ENCODE measurements at places on chromosomes 11 and 22. TPM values are rescaled to one million over a fixed set of nuclear protein-coding genes. Genes with fewer than 3 reads are reported as not detected.

GRCh38 chr22:26406118-26406517 is 22.9 kb upstream of the ASPHD2 start:
- no peak overlapping the region for H3K27ac ChIP-seq
- peaks cover 67% of the 10 kb centered on the region for H3K27me3 ChIP-seq
- H3K4me3 ChIP-seq: no peak overlapping the region
- H3K36me3 ChIP-seq: no peaks in the 10 kb centered on the region
- no peaks in the 10 kb centered on the region for H3K4me1 ChIP-seq

DNA sequence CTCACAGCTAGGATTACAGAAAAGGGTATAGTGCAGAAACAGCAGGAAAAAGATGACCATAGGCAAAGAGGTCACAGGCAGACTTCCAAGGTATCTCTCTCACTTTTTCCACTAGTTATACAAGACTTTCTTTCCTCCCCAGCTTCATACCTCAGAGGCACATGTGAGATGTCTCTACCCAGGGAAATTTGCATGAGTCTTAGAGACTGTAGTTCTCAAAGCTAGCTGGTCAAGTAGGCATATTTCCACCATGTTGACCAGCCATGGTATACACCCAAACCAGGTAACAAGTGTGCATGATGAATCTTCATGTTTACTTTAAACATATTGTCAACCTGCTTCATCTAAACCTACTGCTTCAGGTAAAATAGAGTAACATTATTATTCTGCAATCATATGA is 27.9 kb downstream of the PRMT3 start:
- H3K27me3 ChIP-seq: no peaks in the 10 kb centered on the region
- ATAC-seq: no peak
- no peaks in the 10 kb centered on the region for H3K4me1 ChIP-seq

GRCh38 chr11:132111838-132112237 is 741.4 kb downstream of the NTM start:
- H3K36me3 ChIP-seq: no peaks in the 10 kb centered on the region
- H3K27ac ChIP-seq: peak overlapping the region; percentile 47
- no peak overlapping the region for H3K4me3 ChIP-seq

- no peaks in the 10 kb centered on the region for H3K36me3 ChIP-seq
- no peak overlapping the region for H3K27ac ChIP-seq
- no peak overlapping the region for H3K4me3 ChIP-seq
- H3K27me3 ChIP-seq: no peaks in the 10 kb centered on the region
- ATAC-seq: no peak
Measured at GRCh38 chr11:80495116-80495515, 1054.3 kb upstream of the TENM4 start.

- H3K27me3 ChIP-seq: no peaks in the 10 kb centered on the region
- no peaks in the 10 kb centered on the region for H3K4me1 ChIP-seq
- H3K4me3 ChIP-seq: no peak overlapping the region
- H3K36me3 ChIP-seq: no peaks in the 10 kb centered on the region
- ATAC-seq: no peak
- no peak overlapping the region for H3K27ac ChIP-seq
Measured at GRCh38 chr11:8032576-8033304, 45.6 kb downstream of the EIF3F start.

GRCh38 chr11:78685156-78685555 is 110.5 kb upstream of the NARS2 start:
- H3K4me1 ChIP-seq: no peaks in the 10 kb centered on the region
- H3K27me3 ChIP-seq: no peaks in the 10 kb centered on the region
- H3K4me3 ChIP-seq: no peak overlapping the region
- no peaks in the 10 kb centered on the region for H3K36me3 ChIP-seq
- no peak for ATAC-seq

- no peak for ATAC-seq
- H3K4me1 ChIP-seq: no peaks in the 10 kb centered on the region
- H3K27me3 ChIP-seq: peaks cover 78% of the 10 kb centered on the region
- H3K27ac ChIP-seq: no peak overlapping the region
- no peaks in the 10 kb centered on the region for H3K36me3 ChIP-seq
- H3K4me3 ChIP-seq: no peak overlapping the region
Measured at GRCh38 chr11:64489831-64490441, 101.1 kb upstream of the SLC22A12 start.

DNA sequence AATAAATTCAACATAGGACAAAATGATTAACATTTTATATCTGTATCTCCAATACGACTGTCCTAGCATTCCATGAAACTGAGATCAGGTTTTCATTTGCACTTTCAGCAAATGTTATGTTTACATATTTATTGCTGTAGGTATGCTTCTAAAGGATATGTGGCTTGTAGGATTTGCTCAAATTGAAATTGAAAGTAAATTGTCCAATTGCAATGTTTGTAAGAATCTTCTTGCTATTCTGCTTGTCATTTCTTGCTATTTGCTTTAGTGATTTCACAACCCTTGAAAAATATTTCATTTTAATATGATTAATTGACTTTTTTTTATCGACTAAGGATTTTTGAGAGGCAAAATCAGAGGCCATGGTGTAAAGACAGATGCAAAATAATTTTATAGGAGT is 904.2 kb upstream of the RAG2 start:
- no peak overlapping the region for H3K4me3 ChIP-seq
- H3K27me3 ChIP-seq: no peaks in the 10 kb centered on the region
- no peak for ATAC-seq
- H3K36me3 ChIP-seq: no peaks in the 10 kb centered on the region
- no peak overlapping the region for H3K27ac ChIP-seq
- H3K4me1 ChIP-seq: no peaks in the 10 kb centered on the region

DNA sequence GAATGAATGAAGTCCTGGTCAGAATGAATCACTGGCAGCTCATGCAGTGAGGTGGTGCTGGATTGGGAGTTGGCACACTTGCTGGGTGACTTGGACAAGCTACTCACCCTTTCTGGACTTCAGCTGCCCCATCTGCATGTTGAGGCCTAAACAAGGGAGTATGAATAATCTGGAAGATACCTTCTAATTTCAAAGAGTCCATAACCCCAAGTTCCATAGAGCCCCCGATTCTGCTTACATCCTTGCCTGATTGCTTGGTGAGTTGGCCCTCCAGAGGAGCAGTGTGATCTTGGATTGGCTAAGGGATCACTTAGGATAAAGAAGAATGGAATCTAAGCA is 18.3 kb upstream of the ACCSL start:
- no peaks in the 10 kb centered on the region for H3K36me3 ChIP-seq
- peaks cover 39% of the 10 kb centered on the region for H3K4me1 ChIP-seq
- ATAC-seq: no peak
- no peaks in the 10 kb centered on the region for H3K27me3 ChIP-seq

DNA sequence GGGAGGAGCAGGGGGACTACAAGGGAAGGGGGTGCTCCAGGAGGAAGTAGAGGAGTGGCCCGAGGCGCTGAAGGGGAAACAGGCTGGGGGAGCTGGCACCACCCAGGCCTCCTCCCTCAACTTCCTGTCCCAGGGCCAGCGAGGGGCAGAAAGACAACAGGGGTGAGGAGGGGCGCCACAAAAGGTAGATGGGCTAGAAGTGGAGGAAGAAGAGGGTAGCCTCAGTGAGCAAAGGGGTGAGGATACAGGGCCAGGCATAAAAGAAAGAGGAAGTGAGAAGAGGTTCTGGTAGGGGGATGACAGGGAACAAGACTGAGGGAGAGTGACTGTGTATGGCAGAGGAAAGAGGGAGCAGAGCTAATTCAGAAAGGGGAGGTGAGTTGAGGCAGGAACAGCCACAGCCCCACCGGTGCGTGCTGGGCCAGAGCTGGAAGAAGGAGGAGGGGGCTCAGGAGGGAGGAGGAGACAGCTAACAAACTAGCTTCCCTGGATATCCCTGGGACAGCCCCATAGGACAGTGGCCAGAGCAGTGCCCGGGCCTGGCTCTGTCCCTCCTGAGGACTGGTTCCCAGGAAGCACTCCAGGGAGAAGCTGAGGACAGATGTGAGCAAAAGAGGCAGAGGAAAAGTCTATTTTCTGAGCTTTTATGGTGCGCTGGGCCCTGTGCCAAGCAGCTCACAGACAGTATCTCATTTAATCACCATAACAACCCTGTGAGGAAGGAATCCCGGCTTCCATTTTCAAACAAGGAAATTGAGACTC is 8.5 kb downstream of the DCHS1 start:
- H3K27ac ChIP-seq: no peak overlapping the region
- peaks cover 50% of the 10 kb centered on the region for H3K4me1 ChIP-seq
- no peak overlapping the region for H3K4me3 ChIP-seq
- no peaks in the 10 kb centered on the region for H3K27me3 ChIP-seq

- H3K27ac ChIP-seq: peak overlapping the region; percentile 95
- H3K27me3 ChIP-seq: no peaks in the 10 kb centered on the region
- peaks cover 3% of the 10 kb centered on the region for H3K4me1 ChIP-seq
- H3K36me3 ChIP-seq: peaks cover 7% of the 10 kb centered on the region
Measured at GRCh38 chr22:20979243-20979809, 2.8 kb upstream of the LZTR1 start.

- no peak overlapping the region for H3K4me3 ChIP-seq
- no peaks in the 10 kb centered on the region for H3K36me3 ChIP-seq
- peaks cover 28% of the 10 kb centered on the region for H3K4me1 ChIP-seq
- ATAC-seq: no peak
- H3K27ac ChIP-seq: no peak overlapping the region
- no peaks in the 10 kb centered on the region for H3K27me3 ChIP-seq
Measured at GRCh38 chr22:39367035-39367434, 17.2 kb downstream of the SYNGR1 start.

DNA sequence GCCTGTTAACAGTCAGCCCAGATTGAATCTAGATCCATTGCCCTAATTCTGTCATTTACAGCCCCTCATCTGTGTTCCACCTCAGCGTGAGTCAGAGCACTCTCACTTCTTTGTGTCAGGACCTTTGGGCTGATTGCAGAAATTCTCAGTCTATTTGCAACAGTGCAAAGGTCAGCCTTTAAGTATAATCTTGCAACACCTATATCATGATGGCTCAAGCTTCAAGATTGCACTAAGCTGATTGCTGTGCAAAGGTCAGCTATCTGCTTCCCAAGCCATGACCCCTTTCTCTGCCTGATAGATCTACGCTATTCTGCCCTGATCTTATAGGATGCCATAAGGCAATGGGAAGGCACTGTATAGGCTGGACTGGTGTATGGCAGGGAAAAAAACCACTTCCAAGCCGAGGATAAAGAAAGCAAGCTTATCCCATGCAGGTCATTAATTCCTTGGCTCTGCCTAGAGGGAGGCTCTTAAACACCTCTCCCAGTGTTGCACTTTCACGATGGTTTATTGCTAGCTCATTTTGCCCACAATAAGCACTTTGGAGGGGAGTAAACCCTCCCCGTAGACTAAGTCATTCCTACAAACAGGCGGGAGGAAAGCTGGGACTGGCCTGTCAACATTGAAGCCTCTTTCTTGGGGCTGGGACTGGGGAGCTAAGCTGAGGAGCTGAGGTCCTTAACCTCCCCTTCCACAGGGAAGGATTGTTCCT is 100.6 kb downstream of the RRAS2 start:
- H3K4me1 ChIP-seq: peaks cover 19% of the 10 kb centered on the region
- no peaks in the 10 kb centered on the region for H3K36me3 ChIP-seq
- H3K27ac ChIP-seq: no peak overlapping the region
- peaks cover 5% of the 10 kb centered on the region for H3K27me3 ChIP-seq
- ATAC-seq: peak; percentile 10
- no peak overlapping the region for H3K4me3 ChIP-seq

- no peak overlapping the region for H3K4me3 ChIP-seq
- no peak for ATAC-seq
- peaks cover 34% of the 10 kb centered on the region for H3K36me3 ChIP-seq
Measured at GRCh38 chr22:29773233-29773632, 6.1 kb downstream of the UQCR10 start.

- no peaks in the 10 kb centered on the region for H3K27me3 ChIP-seq
- no peak for ATAC-seq
- no peak overlapping the region for H3K4me3 ChIP-seq
- H3K27ac ChIP-seq: peak overlapping the region; percentile 99
- peaks cover 24% of the 10 kb centered on the region for H3K4me1 ChIP-seq
- peaks cover 2% of the 10 kb centered on the region for H3K36me3 ChIP-seq
Measured at GRCh38 chr11:108500169-108500568, 2.0 kb upstream of the POGLUT3 start.

DNA sequence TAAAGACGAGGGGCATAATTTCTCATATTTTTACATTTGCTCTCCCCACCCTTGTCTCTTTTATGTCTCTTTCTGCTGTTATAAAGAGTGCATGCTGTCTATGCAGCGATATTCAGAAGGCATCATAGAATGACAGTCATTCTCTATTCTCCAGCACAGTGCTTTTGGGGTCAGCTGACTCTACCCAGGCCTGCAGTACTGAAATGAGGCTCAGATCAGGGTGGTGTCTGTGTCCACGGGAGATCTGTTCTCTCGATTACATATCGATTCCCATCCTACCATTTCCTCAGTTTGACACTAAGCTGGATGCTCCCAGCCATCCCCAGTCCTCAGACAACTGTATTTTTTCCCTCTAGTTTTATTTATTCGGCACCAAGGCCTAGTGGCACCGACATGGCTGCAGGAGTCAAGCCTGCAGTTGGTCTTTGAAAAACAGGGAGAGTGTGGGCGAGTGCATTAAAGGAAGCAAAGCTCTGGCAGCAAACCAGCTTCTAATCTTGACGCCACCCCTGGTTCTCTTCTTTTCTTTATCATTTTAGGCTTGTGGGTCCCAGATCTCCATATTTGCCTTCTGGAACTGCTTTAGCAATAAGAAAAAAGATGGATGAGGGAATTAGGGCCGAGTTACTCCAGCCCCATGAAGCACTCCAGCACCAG is 71.6 kb upstream of the PICALM start:
- H3K27ac ChIP-seq: no peak overlapping the region
- no peak overlapping the region for H3K4me3 ChIP-seq
- ATAC-seq: no peak
- no peaks in the 10 kb centered on the region for H3K36me3 ChIP-seq
- H3K4me1 ChIP-seq: no peaks in the 10 kb centered on the region

GRCh38 chr22:44026630-44027511 is 2.8 kb downstream of the PARVB start:
- H3K36me3 ChIP-seq: no peaks in the 10 kb centered on the region
- peak overlapping the region; percentile 19 for H3K27ac ChIP-seq
- H3K4me3 ChIP-seq: peak overlapping the region; percentile 19
- H3K27me3 ChIP-seq: no peaks in the 10 kb centered on the region

- H3K27ac ChIP-seq: no peak overlapping the region
- peaks cover 3% of the 10 kb centered on the region for H3K27me3 ChIP-seq
- H3K4me3 ChIP-seq: no peak overlapping the region
- H3K36me3 ChIP-seq: peaks cover 2% of the 10 kb centered on the region
Measured at GRCh38 chr11:70445091-70445490, 46.8 kb downstream of the CTTN start.

- ATAC-seq: no peak
- H3K27me3 ChIP-seq: peaks cover 36% of the 10 kb centered on the region
- H3K4me1 ChIP-seq: no peaks in the 10 kb centered on the region
- no peak overlapping the region for H3K4me3 ChIP-seq
- H3K27ac ChIP-seq: no peak overlapping the region
- no peaks in the 10 kb centered on the region for H3K36me3 ChIP-seq
Measured at GRCh38 chr22:46476547-46476941, 60.9 kb downstream of the CELSR1 start.

The OR4D5 gene
- total RNA-seq: not detected

The MUC2 gene
- total RNA-seq: not detected

The CYP2D6 gene
- 0.23 TPM for total RNA-seq

The ANKK1 gene
- total RNA-seq: not detected

The PRODH gene
- 1.8 TPM for total RNA-seq

The SPDYC gene
- not detected for total RNA-seq

The CDKN1C gene
- total RNA-seq: 148 TPM

The HSPB2 gene
- 3.7 TPM for total RNA-seq

Measured in gastroesophageal sphincter (tissue), 4 donors.